ENCODE measurements at places on chromosomes 2 and 18.

- no peak for DNase-seq
Measured at GRCh38 chr18:50675043-50675442, 115.2 kb downstream of the MAPK4 start.

- DNase-seq, result no peak
Measured at GRCh38 chr18:39453356-39453755, 1887.8 kb upstream of the CELF4 start.

DNA sequence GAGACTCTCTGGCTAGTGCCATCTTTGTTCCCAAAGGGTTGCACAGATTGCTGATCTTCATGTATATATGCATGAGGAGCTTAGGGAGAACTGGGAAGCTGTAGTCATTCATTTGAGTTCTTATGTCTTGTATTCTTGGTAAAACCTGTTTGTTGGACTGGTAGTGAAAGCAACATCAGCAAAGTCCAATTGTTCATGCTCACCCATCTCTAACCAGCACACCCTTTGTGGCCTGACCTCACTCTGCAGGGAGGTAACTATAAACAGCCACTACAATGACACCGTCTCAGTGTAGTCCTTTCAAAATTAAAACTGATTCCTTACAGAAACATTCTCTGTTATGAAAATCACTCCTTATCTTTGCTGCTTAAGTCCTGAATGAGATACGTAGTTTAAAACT is 13.9 kb upstream of the LMAN1 start:
- DNase-seq, result no peak

DNA sequence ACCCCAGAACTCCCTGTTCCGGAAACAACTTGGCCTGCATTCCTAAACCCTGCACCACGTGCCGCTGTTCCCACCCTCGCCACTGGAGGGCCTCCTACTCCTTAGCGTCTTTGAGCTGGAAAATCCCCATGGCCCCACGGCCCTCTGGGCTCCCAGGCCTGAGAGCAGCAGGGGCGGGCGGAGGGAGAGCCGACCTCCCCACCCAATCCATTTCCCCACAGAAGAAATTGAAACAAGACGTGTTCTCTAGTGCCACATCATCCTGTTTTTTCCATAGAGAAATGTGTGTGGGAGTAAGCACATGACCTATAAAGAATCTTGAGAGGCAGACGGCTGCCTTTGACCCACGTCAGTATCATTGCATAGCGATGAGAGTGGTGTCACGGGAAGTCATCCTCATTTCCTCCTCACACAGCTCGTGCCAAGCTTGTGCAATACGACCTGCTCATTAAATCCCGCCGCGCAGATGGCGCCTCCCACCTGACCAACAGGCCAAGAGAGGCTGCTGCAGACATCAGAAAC is 79.2 kb downstream of the LAMA1 start:
- DNase-seq, result no peak

DNA sequence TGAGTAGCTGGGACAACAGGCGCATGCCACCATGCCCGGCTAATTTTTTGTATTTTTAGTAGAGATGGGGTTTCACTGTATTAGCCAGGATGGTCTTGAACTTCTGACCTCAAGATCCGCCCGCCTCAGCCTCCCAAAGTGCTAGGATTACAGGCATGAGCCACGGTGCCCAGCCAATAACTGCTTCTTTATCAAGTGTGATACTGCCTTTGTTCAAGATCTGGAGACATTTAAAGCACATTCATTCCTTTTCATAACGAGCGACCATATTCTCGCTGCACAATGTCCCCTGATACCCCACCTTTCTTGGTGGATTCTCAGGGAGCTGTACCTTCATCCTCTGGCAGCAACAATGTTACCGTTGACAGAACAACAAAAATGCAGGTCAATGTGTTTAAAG is 75.4 kb downstream of the PIEZO2 start:
- no peak for DNase-seq

- DNase-seq, result no peak
Measured at GRCh38 chr2:223095207-223095606, 43.2 kb downstream of the KCNE4 start.

- no peak for DNase-seq
Measured at GRCh38 chr18:23887493-23887892, 127.1 kb upstream of the TTC39C start.

DNA sequence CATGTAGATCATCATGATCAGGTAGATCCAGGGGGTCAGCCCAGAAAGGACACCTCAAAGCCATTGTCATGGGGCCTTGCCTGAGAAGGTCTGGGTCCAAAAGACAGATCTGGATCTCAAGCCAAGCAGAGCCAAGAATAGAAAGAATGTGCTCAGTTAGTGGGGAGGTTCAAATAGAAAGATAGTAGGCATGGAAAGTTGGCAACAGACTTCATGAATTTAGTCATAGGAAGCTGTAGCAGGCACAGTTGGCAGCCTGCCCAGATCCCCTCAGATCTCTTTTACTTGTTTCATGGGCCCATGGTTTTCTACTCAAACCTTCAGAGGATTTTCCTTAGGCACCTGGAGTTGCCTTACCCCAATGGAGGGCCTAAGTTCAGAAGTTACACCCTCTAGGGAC is 767.0 kb downstream of the SLC4A3 start:
- no peak for DNase-seq

- DNase-seq, result peak; percentile 58
Measured at GRCh38 chr2:36800381-36800780, 103.9 kb downstream of the VIT start.

DNA sequence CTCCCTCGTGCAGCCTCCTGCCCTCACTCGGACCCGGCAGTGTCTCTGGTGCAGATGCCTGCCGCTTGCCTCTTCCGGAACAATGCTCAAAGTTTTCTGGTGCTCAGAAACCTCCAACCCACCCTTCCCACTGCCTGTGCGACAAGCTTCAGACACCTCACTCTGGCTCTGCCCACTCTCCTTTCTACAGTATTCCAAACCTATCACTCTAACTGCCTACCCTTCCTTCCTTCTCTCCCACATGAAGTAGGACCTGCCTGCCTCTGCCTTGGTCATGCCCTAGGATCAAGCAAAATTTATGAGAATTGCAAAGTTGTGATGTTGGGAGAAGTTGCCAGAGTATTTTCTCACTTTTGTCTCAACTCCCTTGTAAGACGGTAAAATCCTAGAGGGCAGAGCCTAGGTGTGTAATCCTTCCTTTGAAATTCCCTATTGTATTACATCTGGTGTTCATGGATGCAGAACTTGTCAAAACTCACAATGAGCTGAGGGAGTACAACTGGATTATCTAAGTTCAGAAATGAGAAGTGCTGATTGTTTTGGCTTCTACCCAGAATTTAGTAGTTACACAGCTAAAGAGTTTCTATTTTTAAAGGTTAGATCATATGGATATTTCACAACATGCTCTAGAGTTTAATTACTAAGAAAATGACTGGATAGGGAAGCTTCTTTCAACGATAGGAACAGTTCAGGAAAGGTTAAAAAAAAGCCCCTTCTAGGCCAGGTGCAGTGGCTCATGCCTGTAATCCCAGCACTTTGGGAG is 7.2 kb downstream of the NPC1 start:
- no peak for DNase-seq

GRCh38 chr18:66990909-66991308 is 387.0 kb upstream of the CDH19 start:
- no peak for DNase-seq

DNA sequence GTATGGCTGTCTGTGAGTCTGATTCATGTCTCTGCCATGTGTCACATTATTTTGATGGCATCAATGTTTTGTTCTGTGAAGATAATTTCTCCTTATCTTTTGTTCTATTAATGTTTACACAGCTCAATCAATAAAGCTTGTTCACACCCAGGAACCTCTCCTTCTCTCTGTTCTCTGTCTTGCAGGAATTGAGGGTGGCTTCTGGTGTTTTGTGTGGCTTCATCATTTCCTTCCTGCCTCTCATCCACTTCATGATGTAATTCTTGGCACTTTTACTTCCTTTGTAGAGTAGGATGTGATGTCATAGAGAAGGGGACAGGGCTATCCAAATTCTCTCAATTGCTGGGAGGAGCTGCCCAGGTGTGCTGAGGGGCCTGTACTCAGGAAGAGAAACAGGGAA is 27.2 kb downstream of the ASXL3 start:
- DNase-seq, result no peak

GRCh38 chr18:48441405-48441881 is 32.3 kb upstream of the ZBTB7C start:
- no peak for DNase-seq

GRCh38 chr2:233219848-233220247 is 31.6 kb upstream of the ATG16L1 start:
- DNase-seq, result no peak

GRCh38 chr2:219482674-219483405 is 15.9 kb upstream of the GMPPA start:
- DNase-seq, result no peak

GRCh38 chr2:26576565-26577441 is 64.4 kb downstream of the CIB4 start:
- no peak for DNase-seq

DNA sequence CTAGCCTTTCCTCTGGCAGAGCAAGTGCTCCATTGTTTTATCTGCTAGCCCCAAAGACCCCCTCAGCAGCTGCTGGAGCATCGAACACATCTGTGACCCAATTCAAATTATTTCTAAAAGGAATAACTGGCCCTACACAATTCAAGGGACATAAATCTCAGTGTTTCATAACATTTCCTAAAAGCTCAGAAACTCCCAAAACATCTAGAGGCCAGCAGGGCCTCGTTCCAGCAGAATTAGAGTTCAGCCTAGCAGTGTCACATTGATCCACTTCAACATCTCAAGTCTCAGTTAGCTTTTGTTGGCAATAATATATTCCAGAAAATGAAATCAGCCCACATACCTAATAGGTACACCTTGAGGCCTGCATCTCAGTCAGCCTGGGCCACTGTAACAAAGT is 179.1 kb downstream of the ETAA1 start:
- DNase-seq, result no peak

DNA sequence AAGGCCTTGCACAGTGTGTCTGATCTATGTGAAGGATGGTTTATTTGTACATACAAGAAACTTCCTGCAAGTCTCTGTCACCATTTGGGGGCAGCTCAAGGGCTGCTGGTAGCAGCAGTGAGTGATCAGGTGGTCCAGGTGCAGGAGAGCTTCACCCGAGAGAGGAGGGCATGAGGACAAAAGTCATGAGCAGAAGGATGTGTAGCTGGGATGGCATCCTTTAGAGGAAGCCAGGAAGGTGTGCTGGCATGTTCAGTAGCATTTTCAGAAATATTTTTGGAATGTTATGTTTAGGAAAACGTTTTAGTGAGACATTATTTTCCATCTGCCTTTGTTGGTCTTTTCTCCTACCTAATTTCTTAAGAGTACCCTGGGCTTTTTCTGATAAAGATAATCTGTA is 31.9 kb downstream of the VWA3B start:
- no peak for DNase-seq

DNA sequence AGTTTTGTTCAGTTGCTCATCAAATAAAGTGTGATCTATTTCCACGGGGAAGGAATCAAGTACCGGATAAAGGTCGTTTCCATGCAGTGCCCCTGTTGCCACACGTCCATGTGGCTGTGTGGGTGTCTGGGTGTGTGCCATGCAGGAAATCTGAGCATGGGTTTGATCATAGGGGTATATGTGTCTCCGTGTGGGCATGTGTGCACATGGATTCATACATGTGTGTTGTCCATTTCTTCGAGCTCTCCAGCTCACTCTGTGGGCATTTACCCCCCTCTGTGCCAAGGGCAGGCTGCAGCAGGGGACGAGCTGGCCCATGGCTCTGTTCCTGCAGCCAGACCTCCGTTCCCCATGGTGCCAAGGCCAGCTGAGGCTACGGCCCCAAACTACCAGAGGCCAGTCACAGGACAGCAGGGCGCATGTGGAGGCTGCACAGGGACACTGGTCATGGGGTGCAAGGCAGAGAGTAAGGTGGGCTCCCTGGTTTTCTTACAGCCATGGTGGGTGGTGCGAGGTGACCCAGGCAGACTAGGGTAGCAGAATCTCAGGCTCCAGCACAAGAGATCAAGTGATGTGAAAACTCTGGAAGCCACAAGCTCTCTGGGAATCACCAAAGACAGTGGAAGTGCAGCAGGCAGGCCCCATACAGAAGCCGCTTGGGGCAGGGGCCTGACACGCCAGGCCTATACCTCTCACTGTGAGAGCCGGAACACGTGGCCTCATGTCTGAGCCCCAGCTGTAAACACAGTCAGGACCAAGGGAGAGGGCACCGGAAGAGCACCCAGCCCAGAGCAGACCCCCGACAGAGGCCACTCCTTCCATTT is 66.4 kb upstream of the RAB6C start:
- no peak for DNase-seq

GRCh38 chr2:149410701-149411484 is 80.5 kb downstream of the LYPD6 start:
- no peak for DNase-seq

DNA sequence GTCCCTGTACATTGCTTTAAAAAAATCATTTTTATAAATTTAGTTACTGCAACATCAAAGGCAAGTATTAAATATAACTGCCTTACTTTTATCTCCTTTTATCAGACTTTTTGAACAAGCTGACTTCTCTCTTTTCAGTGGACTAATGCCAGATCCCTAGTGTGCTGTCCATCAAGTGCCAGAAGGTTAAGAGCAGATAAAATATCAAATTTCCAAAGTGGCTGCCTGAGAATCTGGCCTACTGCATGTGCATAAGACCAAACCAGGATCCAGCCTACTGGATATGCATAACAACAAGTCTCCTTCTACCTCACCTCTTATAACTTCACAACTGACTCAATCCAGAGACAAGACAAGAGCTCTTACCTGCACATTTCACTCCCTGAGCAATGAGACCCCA is 59.8 kb upstream of the CHRNA1 start:
- no peak for DNase-seq

DNA sequence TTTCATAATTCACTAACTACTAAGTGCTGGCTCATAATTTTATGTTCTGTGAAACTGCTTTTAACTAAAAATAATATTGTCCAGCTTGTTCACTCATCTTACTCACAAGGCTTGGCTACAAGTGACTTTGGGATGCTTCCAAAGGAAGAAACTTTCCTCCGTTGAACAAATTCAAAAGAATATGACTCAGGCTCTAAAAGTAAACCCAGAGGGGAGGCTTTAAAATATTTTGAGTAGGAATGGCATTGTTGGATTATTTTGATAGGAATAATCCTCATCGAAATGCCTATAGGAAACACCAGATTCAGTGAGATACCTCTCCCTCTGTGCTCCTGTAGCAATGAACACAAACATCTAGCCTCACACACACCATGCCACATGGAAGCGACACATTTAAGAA is 25.2 kb upstream of the TLK1 start:
- no peak for DNase-seq

DNA sequence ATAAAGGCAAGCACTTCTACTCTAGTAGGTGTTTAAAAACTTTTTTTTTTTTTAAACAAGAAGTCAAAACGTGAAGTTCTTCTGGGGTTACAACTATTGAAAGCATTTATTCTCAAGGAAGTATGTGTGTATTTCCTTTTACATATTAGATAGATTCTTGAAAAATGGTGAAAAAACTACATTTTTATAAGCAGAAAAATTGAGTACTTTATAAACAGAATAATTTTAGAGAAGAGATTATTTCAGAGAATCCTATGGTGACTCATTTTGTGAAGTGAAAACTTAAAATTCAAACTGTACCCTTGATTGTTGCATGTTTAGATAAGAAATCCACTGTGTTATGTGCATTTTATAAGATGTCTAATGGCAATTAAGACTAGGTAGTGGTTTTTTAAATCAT is 2.9 kb downstream of the EML4 start:
- no peak for DNase-seq

DNA sequence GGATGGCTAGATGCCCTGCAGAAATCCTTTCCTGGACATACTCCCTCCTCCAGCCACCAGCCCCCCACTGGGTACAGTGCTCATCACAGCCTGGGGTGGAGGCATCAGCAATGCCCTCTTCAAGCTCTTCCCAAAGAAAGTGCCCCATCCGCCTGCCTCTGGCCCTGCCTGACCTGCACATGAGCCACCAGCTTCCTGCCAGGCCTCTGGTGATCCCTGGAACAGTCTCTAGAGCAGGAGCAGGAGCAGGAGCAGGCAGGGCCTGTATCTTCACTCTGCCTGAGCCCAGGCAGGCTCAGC is 54.1 kb upstream of the CAB39 start:
- no peak for DNase-seq

All from stimulated activated effector memory CD8-positive, alpha-beta T cell treated with anti-CD3 and anti-CD28 coated beads, Interleukin-12 subunit alpha, Interleukin-12 subunit beta, amount 100 ng/mL, for 72 hours (primary cell).